ENCODE measurements at places on chromosomes 2 and 18.

DNA sequence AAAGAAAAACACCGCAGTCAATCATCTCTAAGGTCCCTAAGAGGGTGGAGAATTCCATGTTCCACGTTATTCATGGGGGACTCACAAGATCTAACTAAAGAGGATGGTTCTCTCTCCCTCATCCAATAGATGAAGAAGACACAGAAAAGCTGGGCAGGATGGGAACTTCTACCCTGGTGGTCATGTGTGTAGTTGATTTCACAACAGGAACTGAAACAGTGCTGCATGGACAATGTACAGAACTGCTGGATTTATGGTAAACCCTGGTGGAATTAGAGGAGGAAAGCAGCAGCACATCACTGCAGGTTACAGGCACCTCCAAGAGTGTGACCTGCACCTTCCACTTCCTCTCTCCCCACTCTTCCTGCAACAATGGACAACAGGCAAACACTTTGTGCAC, 31.4 kb downstream of the FECH start:
- no peak for DNase-seq

DNA sequence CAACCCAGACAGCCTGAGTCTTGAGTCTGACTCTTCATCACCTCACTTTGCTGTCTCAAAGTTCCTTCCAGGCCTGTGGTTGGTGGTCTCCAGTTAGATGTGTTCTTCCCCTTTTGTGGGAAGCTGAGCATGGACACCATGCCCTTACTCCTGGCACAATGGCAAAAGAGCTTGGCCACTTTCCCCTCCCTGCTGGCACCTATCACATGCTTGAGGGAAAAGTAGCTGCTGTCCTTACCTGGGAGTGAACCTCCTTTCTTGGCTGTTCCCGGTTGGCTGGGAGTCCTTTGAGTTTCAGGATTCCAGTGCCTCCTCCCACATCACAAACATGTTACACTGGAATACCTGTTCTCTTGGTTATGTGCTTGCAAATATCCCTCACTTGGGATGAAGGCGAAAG, 97.8 kb downstream of the GATA6 start:
- DNase-seq: no peak

DNA sequence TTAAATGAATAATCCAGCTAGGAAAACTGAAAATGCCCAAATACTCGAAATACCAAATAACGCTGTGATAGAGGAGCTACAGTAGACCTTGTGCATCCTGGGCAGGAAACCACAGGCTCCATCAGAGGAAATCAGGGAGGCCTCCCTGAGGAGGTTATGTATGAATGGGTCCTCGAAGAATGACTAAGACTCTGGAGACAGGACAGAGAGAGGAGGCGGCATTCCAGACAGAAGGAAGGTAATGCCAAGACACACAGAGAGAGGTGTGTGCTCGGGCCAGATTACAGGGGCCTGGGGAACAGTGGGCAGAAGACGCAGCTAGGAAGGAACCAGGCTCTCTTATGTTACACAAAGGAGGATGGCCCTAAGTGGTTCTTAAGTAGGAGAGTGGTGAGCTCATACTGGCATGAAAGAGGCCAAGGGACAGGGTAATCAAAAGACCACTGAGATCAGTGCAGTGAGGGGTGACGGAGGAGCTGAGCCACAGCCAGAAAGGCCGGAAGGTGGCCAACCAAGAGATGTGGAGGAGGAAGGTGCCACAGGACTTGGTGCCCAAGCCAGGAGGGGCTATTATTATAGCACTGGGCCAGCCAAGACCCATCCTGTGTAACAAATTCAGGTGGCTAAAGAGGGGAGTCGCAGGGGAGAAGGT, 9.9 kb downstream of the ST3GAL5 start:
- DNase-seq: no peak

DNA sequence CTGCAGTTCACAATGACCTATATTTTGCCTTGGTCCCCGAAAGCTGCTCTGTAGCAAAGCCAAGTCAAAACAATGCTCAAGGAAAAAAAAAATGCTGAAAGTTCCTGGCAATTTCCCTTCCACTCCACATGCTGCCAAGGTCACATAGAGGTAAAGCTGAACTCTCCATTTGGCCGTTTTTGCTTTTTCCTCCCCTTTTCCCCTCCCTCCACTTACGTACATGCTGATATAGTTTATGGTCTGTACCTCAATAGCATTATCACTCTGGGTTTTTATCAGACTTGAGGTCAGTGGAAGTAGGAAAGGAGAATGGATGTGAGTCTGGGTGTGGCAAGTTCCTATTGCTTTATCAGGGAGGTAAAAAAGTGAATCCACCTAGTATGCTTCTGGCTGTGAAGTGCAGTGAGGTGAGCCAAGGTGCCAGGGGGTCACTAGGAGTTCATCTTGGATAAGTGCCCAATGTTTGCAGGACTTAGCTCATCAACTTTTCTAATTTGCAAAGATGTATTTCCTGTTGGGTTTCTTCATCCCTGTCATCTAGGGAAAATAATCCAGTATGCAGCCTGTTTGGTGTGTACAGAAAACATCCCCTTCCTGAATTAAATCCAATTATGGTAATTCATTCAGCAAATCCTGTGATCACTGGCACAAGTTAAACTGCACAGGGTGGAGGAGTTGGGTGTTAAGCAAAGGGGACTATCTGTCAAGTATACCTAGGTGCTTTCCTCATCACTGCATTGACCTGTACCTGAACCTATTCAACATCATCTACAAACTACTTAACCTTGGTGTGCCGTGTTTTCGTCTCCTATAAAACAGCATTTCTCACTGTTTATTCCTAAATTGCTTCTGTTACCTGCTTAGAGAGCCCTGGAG, 124.3 kb upstream of the CYP26B1 start:
- no peak for DNase-seq

DNA sequence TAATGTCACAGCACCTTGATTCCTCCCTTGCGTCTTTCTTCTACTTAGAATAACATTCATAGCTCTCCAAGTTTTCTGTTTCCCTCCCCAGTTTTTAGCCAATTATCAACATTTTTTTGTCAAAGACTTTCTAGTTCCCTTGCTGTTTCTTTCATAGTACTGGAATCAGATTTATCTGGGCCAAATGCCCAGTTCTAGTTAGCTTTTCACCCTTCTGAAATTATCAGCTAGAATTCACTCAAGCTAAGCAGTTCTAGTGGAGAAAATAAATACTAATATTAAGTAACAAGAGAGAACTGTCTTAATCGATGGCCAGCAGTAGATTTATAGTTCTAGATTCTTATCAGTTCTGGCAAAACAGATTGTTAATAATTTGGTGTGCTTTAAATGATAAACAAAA, 36.2 kb downstream of the EFEMP1 start:
- no peak for DNase-seq

- DNase-seq: no peak
Observed at GRCh38 chr18:64893349-64893748, 744.5 kb upstream of the LINC00305 start.

- DNase-seq: no peak
Observed at GRCh38 chr2:140654565-140654964, 1476.3 kb downstream of the LRP1B start.

Measured in activated CD4-positive, alpha-beta T cell treated with anti-CD3 and anti-CD28 coated beads for 48 hours (primary cell).